ENCODE measurements at places on chromosomes 1 and 21.

- no peak for DNase-seq
Observed at GRCh38 chr21:31429506-31429905, 85.4 kb upstream of the TIAM1 start.

DNA sequence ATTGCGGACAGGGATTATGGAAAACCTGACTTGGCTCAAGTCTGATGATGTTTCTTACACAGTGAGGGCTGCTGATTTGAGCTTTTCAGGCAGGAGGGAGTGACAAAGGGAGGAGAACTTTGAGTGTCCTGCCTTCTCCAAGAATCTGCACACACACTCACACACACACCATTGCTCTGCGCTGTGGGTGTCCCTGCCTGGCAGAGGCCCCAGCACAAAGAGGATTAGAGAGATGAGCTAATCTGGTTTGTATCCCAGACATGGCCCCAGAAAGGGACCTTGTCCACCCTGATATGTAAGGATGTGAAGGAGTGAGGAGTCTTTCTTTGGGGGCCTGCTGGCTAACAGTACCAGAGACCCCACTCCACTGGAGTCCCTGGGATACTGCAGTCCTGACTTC is 5.9 kb upstream of the WNT2B start:
- DNase-seq: no peak

DNA sequence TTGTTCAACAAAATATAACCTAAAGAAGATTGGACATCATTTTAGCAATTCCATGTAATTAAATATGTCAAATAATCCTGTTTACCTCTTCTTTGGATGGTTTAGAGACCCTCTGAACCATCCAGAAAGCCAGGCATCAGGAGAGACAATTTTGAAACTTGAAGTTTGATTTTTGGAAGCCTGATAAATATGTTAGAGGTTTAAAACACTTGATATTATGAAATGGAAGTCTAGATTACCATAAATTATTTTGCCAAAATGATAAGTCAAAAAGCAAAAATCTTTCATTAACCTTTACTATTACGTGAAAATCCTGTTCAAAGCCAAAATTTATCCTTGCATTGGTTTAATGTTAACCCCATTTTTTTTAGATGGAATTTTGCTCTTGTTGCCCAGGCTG is 43.5 kb downstream of the CCDC30 start:
- no peak for DNase-seq

DNA sequence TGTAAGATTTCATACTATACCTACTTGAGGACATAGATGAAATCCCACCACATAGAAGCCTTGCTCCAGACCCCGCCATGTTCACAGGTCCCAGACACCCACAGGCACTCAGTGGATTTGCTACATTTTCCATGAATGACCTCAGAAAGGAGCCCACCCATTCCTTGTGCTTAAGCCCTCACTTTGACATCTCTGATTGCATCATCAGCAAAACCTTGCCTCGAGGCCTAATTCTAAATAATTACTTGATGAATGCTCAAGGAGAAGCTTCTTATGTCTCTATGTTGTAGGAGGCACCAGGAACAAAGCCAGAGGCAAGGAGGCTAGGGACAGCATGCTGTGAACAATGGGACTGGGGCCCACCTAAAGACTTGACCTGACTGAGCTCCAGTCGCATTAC is 12.1 kb downstream of the OVGP1 start:
- DNase-seq: no peak

DNA sequence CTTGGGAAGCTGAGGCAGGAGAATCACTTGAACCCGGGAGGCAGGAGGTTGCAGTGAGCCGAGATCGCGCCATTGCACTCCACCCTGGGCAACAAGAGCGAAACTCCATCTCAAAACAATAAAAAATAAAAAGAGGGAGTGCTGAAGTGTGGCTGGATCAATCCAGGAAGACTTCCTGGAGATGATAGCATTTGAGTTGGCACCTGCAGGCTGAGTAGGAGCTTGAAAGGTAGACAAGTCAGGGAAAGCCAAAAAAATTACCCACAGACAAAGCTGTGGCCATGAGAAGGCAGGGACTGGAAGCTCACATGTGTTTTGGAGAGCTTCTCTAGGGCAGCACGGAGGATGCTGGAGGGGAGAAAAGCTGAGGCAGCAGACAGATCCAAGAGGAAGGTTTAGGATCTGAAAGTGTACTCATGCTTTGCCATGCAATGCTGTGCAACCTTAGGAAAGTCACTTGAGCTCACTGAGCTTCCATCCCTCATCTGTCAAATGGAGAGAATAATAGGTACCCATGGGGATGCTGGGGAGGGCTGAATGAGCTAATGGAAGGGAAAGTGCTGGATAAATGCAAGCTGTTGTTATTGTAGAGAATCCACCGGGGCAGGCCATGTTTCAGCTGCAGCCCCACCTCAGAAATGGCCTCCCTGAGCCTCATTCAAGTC is 26.0 kb upstream of the SYNC start:
- DNase-seq: no peak

DNA sequence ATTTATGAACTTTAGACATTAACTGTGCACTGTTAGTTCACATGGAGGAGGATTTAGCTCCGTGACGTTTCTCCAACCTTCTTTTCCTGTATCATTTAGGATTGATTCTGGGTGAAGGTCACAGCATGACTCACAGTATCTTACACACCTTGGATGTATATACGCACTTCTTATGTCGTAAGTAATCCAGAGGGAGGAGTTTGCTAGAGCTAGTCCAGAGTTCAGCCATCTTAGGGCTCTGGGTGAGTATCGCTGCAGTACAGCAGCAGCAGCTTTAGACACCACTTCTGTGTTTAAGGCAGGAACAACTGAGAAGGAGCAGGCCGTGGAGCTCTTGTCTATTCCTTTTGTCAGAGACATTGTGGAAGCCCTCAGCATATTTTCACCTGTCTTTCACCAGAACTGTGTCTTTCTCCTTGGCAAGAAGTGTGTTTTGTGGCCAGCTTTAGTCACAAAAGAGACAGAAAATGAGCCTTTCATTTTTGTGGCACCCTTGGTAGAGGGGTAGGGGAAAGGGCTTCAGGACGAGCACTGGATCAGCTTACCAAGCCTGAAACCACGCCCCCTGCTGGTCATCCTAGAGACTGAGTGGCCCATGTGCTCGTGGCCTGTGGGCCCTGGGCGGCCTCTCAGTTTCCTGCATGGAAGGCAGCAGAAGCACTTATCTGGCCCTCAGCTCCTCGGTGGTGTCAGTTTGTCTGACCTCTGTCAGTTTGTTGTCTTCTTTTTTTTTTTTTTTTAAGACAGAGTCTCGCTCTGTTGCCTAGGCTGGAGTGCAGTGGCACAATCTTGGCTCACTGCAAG is 64.0 kb downstream of the ADARB1 start:
- peak; percentile 55 for DNase-seq

DNA sequence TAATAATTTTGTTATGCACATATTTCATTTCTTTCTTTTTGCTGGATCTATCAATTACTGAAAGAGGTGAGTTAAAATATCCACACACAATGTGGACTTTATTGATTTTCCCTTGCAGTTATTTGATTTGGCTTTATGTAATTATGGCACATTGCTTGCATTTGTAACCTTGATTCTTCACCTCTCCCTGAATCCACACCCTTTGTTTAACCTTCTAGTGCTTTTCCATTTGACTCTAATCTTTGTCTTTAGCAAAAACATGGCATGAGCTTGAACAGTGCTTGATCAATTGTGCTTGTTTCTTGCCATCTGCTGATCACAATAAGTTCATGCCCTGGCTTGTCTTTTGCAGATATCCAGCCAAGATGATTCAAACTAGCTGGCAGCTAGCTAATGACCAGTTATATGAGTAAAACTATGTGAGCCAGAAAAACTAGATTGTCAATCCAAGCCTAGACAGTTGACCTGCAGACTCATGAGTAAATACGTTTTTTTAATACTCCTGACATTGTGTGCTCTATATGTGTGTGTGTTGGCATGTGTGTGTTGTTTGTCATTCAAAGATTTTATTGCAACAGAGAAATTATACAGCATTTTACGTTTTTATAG is 899.2 kb downstream of the NCAM2 start:
- no peak for DNase-seq

DNA sequence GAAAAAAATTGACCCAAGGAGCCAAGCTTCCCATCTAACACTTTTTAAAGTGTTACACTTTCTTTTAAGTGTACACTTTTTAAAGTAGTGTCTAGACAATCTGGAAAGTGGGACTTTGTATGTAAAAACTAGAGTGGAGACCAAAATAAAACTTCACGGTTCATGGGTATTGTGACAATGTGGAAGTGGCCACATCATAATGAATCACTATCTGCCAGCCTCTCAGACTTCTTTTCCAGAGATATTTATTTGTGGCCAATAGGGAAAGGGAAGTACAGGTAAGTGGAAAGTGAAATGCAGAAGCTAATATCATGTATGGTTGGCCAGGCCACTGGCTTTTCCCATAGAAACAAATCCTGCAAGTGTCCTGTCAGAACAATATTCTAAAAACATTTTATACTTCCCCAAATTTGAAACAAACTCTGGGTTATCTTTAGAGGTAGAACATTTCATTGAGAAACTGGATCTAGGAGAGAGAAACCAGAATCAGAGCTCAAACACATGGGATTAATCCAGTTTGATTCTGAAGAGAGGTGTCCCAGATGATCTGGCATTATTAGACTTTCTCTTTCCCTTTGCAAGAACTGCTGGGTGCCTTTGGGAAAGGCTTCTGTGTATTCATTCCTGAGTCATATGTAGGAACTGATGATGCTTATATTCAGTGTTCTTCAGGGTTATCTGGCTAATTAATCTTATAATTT is 2.0 kb downstream of the TNFSF18 start:
- DNase-seq: no peak

GRCh38 chr1:8094481-8095241 is 68.6 kb upstream of the ERRFI1 start:
- DNase-seq: peak; percentile 78

GRCh38 chr1:46171351-46171750 is 3.5 kb upstream of the TSPAN1 start:
- DNase-seq: no peak

DNA sequence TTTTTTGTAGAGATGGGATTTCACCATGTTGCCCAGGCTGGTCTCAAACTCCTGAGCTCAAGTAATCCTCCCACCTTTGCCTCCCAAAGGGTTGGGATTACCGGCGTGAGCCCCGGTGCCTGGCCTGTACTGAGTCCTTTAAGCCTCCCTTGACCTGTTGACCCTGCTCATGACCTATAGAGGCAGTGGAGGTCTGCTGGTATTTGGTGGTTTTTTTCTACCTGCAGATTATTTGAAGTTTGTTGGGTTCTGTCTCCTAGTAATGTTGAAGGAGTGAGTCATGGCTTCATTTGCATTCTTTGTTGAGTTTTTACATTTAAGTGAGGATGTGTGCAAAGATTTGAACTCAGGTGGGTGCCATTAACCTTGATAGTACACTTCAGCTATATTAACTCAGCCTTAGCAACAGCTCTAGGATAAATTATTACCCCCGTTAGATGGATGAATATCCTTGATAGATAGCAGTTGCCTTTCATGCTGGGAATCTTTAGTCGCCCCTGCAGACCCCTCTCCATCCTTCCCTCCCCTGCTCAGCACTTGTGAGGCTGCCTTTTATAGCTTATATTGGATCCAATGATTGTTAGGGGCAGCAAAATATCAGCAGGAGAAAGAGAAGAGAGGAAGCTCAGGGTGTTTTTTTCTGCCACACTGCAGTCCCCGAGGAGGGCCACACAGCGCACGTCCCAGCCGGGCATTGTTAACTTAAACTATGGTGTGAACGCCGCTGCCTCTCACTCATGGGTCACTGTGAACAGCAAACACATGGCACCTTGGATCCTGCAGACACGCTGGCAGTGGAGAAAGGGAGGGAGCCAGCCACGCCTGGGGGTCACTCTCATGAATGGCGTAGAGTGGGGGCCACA is 14.9 kb upstream of the NPPB start:
- no peak for DNase-seq

DNA sequence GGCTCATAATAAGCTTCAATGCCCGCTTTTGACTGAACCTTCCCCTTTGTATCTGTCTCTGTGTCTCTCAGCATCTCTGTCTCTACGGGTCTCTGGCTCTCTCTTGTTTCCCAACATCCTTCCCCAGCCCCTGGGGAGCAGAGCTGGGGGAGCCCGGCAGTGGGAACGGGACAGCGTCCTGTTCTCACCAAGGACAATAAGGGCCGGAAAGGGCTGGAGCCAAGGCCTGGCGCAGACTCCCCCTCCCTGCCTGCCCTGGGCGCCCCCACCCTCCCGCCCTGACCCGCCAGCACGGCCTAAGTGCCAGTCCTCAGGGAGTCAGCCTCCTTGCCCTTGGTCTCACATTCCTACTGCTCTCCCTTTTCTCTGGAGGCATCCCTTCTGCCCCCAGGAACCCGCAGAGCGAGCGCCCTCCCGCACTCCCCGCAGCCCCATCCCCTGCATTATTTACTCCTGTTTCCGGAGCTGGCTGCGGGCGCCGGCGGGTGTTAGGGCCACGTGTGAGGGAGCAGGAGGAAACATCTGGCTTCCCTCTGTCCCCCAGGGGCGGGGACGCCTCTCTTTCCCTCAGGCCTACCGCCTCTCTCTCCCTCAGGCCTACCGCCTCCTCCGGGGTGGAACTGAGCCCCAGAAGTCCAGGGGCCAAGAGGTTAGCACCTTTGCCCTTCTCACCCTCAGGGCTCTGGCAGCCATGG is 6.5 kb downstream of the KRTCAP2 start:
- no peak for DNase-seq

- no peak for DNase-seq
Observed at GRCh38 chr1:119084798-119085197, 55.7 kb downstream of the WARS2 start.
